NCI-H524 treated with DMSO at 0.1 percent for 48 hours (cell line): ENCODE measurements at places on chromosomes 5 and 9.

DNA sequence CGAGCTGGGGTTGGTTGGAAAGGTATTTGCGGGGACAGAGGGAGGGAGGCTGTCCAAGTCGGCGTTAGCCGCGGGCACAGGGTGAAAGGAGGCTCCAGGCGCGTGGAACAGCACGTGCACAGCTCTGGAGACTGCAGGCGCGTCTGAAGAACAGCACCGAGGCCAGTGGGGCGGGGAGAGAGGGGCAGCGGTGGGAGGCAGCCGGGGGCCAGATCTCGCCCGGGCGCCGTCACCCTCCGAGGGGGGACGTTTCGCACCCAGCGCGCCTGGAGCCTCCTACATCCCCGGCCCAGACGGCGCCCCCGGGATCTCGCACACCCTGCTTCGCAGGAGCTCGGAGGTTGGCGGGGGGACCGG lies 79.6 kb downstream of the NTNG2 start:
- no peak for DNase-seq

DNA sequence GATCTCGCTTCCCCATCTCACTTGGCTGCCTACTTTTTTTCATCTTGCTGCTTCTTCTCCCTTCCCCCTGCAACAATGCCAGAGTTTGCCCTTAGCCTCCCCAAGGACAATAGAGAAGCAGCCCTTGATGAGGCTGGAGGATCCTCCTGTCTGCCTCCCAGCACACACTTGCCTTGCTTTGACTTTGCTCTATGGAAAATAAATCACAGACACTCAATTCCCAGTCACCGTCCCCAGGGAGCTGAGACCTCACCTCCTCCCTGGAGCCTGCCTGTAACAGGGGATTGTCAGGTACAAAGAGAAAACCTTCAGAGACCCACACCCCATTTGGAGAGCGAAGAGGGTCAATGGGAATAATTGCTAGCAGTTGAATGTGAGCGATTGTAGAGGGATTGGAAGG lies 242.1 kb upstream of the ZNF462 start:
- no peak for DNase-seq

GRCh38 chr5:122561209-122561608 lies 213.7 kb upstream of the SNX2 start:
- DNase-seq = peak; percentile 75

DNA sequence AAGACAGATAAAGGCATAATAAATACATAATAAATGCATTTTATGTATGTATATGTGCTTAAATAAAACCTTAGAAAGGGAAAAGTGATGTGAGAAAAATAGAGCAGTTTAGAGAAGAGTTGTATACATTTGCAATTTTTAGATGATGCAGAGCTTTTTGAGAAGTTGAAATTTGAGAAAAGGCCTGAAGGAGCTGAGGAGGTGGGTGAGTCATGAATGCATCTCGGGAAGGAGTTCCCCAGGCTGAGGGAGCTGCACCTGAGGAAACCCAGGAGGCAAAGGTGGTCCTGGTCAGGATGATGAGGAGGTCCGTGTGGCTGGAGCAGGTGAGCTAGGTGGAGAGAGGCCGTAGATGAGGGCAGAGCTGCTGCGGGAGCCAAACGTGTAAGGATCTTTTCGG lies 17.4 kb upstream of the CD180 start:
- DNase-seq = no peak
